ENCODE measurements at places on chromosomes 4 and X. TPM values are rescaled to one million over a fixed set of nuclear protein-coding genes. Genes with fewer than 3 reads are reported as not detected.
A peak's percentile ranks its signal among the peaks of the same experiment; 100 is the strongest.

Gene COL4A6
- total RNA-seq, result 0.21 TPM

DNA sequence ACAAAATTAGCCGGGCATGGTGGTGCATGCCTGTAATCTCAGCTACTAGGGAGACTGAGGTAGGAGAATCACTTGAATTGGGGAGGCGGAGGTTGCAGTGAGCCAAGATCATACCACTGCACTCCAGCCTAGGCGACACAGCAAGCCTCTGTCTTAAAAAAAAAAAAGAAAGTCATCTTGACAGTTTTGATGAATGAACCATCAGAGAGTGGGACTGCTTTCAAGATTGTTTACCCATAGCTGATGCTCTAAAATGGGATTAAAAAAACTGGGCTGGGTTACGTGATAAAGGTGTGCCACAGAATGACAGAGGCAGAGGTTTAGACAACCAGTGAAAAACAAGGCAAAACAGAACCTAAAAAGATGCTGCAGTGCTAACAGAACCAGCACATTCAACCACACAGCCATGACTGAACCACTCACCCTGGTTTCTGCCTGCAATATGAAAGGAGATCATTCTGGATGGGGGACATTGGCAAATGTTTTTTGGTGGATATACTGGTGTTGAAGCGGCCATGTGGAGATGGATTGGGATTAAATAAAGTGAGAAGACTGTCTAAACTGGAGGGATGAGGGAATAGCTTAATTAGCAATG, 22.2 kb downstream of the GPAT3 start:
- no peak for DNase-seq

Gene DMRTC1
- not detected for total RNA-seq

- no peak for DNase-seq
Measured at GRCh38 chr4:3607690-3608552, 75.7 kb upstream of the LRPAP1 start.

DNA sequence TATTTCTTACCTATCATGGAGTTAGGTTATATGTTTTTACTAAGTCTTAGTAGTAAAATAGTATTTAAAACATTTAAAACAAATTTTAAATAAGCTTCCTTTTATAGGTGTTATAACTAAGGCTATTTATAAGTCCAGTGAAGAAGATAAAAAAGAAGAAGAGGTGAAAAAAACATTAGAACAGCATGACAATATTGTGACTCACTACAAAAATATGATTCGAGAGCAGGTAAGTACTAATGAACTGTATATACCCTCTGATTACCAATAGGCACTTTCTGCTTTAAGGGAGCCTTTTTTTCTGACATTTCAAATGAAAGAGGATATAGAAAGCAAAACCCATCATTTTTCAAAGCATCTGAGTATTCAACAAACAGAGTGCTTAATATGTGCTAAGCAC, 76.6 kb downstream of the USO1 start:
- no peak for DNase-seq

- DNase-seq, result peak; percentile 31
Measured at GRCh38 chr4:144709159-144709558, 63.2 kb downstream of the HHIP start.

GRCh38 chr4:16745009-16745635, 153.3 kb downstream of the LDB2 start:
- peak; percentile 51 for DNase-seq

GRCh38 chr4:48687313-48688051, 92.6 kb downstream of the FRYL start:
- no peak for DNase-seq

Gene FHIP1A
- 5.5 TPM for total RNA-seq

Gene PLXNB3
- total RNA-seq, result 1.6 TPM

DNA sequence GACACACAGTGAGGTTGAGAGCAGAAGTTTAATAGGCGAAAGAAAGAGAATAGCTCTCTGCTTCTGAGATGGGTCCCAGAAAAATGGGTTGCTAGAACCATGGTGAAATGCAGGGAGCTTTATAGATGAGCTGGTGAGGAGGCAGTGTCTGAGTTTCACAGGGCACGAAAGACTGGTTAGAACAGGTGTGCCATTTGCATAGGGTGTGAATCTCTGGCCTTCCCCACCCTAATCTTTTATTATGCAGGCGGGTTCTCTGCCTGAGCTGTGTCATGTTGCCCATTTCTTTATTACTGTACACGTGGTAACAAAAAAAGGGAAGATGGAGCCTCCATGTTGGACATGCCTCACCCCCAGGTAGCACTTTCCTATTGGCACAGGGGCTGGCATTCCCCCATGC, 39.1 kb downstream of the FUNDC1 start:
- no peak for DNase-seq

- no peak for DNase-seq
Measured at GRCh38 chr4:159757499-159757898, 654.6 kb downstream of the RAPGEF2 start.

GRCh38 chr4:137393044-137393443, 139.2 kb downstream of the PCDH18 start:
- DNase-seq, result no peak

DNA sequence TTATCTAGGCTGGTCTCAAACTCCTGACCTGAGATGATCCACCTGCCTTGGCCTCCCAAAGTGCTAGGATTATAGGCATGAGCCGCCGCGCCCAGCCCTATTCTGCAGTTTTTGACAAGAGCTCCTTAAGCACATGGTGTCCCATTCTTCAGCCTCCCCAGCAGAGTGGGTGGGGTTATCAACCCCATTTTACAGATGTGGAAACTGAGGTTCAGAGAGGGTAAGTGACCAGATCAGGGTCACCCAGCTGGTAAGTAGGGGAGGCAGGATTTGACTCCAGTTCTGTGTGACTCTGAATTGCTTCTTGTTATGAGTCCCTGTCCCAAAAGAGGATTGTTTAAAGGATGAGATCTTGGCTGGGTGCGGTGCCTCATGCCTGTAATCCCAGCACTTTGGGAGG, 14.5 kb downstream of the MAN2B2 start:
- DNase-seq, result no peak

DNA sequence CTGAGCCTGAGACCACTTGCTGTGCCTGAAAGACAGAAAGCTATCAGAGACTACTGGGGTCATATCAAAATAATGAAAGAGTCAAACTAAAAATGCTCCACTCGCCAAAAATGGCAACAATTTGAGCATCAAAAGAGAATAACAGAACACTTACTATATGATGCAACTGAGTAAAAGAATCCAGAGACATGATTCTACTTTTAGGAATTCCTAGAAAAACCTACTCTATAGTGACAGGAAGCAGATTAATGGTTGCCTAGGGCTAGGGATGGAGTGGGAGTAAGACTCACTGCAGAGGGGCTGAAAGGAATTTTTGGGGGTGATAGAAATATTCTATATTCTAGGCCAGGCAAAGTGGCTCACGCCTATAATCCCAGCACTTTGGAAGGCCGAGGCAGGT, 29.4 kb upstream of the SLAIN2 start:
- no peak for DNase-seq

Gene GABRE
- 16.9 TPM for total RNA-seq

GRCh38 chrX:66766318-66766717, 127.4 kb upstream of the EDA2R start:
- no peak for DNase-seq

Gene RPL10
- total RNA-seq, result 5,829 TPM

Gene TRAPPC11
- 48.7 TPM for total RNA-seq

GRCh38 chrX:50536955-50537354, 66.3 kb upstream of the DGKK start:
- no peak for DNase-seq

Gene GEMIN8
- total RNA-seq, result 7.7 TPM

Gene OPHN1
- total RNA-seq, result 4.4 TPM

Gene ACSL1
- total RNA-seq, result 62.8 TPM

DNA sequence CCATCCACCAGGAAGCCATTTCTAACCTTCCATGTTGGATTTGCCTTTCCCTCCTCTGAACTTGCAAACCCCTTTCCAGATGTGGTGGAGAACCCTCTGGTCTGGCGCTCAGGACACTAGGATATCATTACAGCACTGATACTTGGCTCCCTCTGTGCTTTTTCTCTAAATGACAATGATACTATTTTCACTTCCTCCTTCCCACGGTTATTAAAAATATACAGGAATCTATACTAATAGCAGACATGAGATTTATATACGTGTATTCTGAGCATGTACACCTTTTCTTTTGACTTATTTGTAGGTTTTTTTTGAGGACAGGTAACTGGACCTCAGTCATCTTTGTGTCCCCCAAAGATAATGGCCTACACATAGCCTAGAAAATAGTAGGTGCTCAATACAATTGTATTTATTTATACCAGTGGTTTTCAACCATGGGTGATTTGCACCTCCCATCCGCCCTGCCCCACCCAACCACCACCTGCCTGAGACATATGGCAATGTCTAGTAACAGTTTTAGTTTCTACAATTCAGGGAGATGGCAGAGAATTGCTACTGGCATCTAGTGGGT, 60.4 kb upstream of the PLAC8 start:
- DNase-seq, result no peak

Gene CYTL1
- 103 TPM for total RNA-seq

Gene COX7B2
- not detected for total RNA-seq

DNA sequence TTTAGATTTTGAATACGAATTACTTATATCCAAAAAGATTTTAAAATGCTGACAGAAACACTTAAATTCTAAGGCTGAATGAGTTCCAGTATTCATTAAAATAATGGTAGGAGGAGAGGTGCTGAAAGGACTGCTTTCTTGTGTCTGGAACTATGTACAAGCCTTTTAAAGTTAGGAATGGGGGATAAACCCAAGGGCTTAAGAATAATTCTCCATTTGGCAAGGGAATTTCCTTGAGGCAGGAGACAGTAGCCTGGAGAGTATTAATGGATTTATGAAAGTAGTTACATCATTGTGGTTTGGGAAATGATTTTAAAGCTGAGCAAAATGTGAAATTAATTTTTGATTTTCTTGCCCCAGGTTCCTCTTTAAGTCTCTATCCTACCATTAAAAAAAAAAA, 266.5 kb upstream of the KCNIP4 start:
- DNase-seq, result no peak

GRCh38 chr4:73222466-73223257, 35.9 kb downstream of the ANKRD17 start:
- DNase-seq, result peak; percentile 96

GRCh38 chr4:182521011-182521410, 277.8 kb downstream of the TENM3 start:
- DNase-seq, result no peak

- DNase-seq, result no peak
Measured at GRCh38 chrX:150047818-150048217, 109.5 kb upstream of the EOLA2 start.

DNA sequence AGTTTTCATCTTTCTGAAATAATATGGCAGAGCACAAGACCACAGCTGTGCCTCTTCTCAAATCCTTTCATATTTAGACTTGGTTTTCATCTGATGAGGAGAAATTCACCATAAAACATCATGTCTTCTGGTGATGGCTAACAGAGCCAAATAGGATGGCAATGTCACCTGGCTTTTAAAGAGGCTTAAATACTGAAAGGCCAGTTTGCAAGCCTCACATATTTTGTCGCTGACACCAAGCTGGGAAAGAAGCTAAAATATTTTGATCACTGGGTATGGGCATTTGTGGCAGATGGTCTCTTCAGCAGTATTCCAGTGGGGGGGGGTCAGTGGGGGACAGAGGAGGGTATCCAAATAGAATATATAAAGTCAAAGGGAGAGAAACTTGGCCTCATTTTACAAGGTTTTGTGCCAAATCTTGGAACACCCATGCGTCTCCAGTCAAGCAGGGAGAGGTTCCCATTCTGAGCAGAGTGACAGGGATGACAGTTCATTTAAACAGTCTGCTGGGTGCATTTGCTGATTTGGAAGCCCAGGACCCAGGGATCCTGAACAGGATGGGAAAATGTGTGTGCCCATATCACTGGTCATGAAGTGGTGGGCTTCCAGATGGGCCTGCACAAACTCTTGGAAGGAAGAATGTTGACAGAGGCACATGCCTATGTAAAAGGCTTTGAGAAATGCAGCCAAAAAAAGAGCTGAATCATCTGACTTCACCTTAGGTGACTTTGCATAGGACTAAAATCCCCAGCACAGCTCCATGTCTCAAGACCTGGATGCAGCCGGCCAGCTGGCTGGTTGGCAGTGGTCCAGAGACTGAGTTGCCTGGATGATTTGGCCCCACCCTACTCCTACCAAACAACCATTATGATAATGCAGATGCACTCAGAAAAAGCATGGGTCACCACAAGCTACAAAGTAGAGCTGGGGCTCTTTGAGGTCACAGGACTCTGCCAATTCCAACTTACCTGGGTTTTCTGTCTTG, 484.4 kb upstream of the NR3C2 start:
- DNase-seq, result peak; percentile 51

- no peak for DNase-seq
Measured at GRCh38 chr4:146098397-146098796, 77.1 kb upstream of the LSM6 start.

DNA sequence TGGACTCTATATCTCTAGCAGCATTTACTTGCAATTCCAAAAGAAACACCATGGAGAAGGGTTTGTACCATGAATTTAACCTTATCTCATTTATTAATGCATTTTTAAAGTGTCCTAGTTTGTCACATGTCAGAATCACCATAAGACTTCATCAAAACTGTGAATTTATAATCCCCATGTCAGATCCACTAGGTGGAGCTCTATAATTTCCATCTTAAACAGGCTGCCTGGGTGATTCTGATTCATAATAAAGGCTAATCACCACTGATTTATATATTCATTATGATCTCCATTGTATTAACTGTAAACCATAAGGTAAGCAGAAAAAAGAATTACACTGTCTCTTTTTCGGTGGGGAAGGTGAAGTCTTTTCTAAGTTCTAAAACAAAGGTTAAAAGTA, 4.0 kb downstream of the TCEAL2 start:
- no peak for DNase-seq

Gene MAGEB17
- not detected for total RNA-seq

DNA sequence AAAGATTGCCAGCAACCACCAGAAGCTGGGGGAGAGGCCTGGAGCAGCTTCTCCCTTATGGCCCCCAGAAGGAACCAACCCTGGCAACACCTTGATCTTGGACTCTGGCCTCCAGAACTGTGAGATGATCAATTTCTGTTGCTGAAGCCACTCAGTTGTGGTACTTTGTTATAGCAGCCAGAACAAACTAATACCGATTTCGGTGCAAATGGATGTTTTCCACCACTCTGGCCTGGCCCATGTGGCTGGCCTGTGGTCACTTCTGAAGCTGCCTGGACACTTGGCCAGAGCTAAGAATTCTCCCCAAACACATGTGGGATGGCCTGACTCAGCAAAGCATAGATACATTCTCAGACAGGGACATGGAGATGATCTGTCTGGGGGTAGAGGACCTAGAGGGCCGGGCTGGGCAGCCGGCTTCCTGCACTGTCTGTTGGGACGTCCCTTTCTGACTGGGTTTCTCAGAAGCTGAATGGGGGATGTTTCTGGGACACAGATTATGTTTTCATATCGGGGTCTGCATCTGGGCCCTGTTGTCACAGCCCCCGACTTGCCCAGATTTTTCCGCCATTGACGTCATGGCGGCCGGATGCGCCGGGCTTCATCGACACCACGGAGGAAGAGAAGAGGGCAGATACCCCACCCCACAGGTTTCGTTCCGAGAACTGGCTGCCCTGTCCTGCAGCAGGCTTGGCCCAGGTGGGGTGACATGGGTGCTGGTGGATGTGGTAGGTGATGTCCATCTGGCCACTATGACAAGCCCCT, 4.1 kb downstream of the FOXP3 start:
- DNase-seq, result no peak
